ENCODE measurements at places on chromosomes 1 and 21.
A peak's percentile ranks its signal among the peaks of the same experiment; 100 is the strongest.

DNA sequence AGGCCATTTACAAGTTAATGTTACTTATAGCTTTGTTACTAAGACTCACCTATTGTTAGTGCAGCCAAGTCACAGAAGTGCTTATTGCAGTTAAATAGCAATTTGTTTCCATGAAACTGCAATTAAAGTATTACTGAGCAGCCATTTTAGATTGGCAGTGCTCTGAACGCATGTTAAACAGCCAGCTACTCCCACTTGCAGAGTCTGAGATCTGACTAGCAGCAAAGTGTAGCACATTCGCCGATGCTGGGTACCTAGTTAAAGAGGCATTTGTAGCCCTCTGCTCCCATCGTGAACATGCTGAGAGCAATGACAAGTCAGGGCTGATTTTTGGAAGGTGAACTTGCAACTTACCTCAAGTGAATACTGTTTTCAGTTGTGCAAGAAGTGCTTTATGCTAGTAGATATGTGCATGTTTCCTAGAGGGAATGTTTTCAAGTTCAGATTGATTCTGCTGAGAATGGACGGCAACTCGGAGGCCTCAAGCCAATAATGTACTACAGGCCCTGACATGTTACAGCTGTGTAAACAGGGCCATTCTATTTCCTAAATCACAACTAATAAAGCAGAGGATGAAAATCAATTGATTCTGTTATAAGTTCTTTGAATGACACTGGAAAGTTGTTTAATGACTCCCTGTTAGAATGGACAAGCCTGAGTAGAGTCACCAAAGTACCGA, 19.8 kb downstream of the LMO4 start:
- DNase-seq: no peak

- no peak for DNase-seq
Observed at GRCh38 chr1:58041621-58042020, 504.9 kb downstream of the OMA1 start.

GRCh38 chr1:214719207-214719606, 116.2 kb downstream of the CENPF start:
- no peak for DNase-seq

DNA sequence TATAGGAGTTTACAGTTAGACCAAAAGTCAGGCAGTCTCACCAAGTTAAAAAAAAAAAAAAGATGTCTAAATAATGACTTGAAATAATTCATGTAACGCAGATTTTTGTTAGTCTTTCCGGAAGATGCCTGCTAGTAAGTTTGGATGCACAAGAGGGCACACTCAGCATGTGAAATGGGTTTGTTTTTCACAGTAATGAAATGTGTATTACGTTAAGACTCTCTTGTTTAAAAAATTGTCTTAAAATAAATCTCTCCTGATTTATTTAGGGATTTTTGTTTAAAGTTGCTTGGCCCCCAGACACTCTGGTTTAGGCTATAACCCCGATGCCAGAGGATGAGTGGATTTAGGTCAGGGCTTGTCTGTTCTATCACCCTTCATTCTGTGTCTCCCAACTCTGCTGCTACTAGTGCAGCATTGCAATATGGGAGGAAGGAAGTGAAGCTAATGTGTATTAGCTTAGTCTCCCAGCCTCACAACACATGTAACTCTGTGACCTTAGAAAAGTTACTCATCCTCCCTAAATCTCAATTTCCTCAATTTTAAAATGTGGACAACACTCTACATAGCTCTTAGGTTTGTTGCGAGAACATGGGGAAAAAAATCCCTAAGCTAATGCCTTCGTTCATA, 25.7 kb downstream of the CTH start:
- DNase-seq: no peak

- no peak for DNase-seq
Observed at GRCh38 chr1:208223136-208223535, 21.0 kb downstream of the PLXNA2 start.

DNA sequence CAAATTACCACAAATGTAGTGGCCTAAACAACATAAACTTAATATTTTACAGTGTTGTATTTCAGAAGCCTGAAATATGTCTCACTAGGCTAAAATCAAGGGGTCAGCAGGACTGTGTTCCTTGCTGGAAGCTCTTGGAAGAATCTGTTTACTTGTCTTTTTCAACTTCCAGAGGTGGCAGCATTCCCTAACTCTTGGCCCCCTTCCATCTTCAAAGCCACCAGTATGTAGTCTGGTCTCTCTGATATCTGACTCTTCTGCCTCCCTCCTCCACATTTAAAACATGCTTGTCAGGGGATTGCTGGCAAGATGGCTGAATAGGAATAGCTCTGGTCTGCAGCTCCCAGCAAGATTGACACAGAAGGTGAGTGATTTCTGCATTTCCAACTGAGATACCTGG, 567.5 kb downstream of the PLA2G4A start:
- no peak for DNase-seq

DNA sequence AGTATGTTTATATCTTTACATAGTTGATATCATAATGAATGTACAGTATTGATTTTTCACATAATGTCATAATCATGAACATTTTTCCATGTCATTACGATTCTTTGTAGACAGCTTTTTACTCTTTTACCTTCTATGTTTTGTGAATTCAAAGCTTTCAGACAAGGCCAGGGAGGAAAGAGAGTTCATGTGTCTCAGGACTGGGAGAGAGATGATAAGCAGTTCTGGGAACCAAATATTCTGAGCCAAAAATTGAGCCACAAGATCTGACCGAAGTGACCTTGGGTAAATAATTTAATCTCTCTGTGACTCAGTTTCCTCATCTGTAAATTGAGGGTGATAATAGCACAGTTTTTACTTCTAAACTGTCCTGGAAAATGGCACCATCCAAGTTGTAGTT, 31.8 kb downstream of the CSF1 start:
- DNase-seq: no peak

- no peak for DNase-seq
Observed at GRCh38 chr1:44539991-44540730, 134.1 kb downstream of the TMEM53 start.

- DNase-seq: no peak
Observed at GRCh38 chr1:77605246-77606026, 77.0 kb downstream of the ZZZ3 start.

- no peak for DNase-seq
Observed at GRCh38 chr1:84089867-84090266, 54.2 kb upstream of the PRKACB start.

DNA sequence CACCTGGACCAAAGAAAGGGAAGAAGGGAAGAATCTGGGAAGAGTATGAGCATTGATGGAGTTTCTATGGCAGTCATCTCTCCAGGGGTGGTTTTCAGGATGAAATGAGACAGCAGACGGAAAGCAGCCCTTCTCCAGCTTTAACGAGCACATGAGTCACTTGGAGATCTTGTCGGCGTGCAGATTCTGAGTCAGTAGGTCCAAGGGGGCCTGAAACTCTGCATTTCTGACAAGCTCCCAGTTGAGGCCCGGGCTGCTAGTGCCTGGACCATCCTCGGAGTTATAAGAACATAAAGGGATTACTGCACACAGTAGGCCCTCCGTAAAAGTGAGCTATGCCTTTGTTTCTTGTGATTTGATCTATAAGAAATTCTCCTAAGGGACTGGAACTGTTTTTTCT, 17.6 kb downstream of the HSPG2 start:
- no peak for DNase-seq

GRCh38 chr1:155320661-155321617, at the start of gene RUSC1:
Gene RUSC1, plus strand, starts transcription at chr1:155320894. Its CDS starts 880 bp downstream, at chr1:155321774.
- peak; percentile 46 for DNase-seq

DNA sequence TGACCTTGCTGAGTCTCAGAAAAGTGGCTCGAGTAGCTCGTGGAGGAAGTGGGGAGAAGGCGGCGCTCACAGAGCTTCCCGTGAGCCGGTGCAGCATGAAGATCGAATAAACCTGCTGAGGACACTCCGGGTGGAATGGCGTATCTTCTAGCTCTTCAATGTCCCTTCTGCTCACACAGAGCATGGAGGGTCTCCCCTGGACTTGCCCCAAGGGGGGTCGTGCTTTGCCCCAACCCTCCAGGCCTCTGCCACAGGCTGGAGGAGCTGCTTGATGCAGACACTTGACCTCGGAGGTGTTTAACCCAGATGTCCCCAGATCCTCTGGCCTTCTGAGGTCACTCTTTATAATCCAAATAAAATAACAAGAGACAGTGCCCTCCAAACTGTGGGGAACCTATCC, 2.2 kb upstream of the KRTAP10-12 start:
- DNase-seq: no peak

- peak; percentile 28 for DNase-seq
Observed at GRCh38 chr1:6348511-6349191, 44.9 kb downstream of the ACOT7 start.

- no peak for DNase-seq
Observed at GRCh38 chr1:2003541-2004131, at the start of gene CFAP74. Gene CFAP74, minus strand, starts transcription at chr1:2003786. Its CDS starts 12,830 bp downstream, at chr1:1990956.

GRCh38 chr1:31380181-31380580, 7.3 kb upstream of the FABP3 start:
- DNase-seq: no peak

DNA sequence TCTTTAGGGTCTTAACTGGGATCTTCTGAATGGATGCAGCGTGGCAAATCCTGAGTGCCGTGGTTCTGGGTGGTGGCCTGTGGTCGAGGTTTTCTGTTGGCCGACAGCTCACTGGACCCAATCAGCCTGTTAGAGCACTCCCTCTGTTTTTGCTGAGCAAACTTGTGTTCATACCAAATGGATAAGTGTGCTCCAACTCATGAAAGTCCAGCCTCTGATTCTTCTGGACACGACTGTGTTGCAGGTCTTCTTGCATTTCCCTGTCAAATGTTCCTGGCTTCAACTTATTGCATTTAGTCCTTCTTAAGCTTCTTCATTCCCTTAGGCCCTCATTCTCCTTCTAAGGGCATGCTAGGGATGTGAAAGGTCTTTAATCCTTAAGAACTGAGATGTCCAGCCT, 63.7 kb downstream of the AJAP1 start:
- DNase-seq: no peak

DNA sequence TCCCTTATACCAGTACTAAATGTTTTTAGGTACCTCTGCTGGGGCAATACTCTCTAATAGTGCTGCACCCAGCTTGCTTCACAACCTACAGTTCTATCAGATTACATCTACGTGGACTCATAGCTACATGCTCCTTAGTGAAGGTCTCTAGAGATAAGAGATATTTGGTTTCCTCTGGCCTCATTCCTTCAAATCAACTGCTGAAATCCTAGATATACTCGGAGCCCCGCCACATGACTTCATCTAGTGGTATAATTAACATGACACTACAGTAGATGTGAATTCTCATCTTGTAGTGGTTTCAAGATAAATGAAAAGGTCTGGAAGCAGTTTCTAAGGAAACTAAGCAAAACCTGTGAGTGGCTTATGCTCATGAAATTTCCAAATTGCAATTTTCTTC, 115.4 kb downstream of the SMYD2 start:
- DNase-seq: no peak

DNA sequence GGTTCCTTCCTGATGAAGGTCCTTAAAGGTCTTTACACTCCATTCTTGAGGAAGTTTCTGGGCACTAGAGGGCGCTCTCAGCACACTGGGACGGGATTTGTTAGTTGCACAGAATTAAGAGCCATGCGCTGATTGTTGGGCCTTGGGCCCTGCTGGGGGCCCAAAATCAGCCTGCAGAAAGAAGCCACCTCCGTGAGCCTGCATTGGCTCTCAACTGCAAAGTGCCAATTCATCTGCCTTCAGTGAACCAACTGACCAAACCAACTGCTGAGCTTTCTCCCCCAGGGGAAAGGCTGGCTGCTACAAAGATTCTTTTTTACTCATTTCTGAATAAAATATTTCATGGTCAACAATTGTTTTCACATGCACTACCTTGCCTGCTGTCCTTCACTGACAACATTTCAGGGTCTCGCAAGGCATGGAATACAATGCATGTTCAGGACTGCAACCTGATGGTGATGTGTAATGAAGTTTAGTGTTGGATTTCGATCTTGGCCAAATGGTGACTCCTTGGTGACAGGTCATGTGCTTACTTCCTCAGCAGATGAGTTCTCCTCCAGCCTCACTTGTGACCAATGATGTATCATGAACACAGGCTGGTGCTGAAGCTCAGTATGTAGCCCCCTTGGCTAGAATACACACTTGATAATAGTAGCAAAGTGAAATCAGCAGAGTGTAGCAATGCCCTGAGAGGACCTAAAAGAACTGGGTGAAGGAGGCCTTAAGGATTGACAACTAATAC, 45.7 kb upstream of the PRDX6 start:
- DNase-seq: peak; percentile 69

DNA sequence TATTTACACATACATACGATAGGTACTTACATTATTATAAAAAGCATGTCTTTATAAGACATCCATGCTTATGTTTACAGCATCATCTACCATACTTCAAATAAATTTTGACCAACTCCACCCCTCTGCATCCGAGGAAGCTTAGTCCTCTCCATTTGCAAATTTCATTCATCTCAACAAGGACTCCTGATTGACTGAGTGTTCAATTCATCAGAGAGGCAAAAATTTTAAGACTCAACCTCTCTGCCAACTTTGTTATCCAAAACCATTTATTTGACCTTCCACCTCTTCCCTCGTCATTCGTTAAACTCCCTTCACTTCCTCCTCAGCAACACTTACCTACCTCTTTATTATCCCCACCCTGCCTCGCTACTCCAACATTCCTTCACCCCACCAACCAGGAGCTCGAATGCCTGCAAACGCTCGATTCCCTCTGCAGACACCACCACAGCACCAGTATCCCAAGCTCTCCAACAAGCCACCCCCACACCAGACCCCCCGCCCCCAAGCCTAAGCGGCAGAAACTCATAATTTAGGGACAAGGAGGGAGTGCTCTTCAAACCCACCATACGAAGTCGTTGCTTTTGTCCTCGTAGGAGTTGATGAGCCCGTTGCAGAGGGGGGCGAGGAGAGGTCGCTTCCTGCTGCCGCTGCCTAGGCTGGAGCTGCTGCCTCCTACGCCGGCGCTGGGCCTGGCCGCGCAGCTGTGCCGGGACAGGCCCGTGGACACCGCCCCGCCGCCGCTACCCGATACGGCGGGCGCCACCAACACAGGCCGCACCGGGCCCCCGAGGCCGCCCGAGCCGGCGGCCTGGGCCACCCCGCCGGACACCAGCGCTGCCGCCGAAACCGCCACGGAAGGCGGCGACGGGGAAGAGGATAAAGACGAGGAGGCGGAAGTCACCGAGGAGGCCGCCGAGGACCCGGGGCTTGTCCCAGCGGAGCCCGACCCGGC, 803 bp downstream of the COP1 start:
- no peak for DNase-seq

- DNase-seq: no peak
Observed at GRCh38 chr1:236809148-236809547, 14.1 kb downstream of the MTR start.

GRCh38 chr21:31497914-31498313, 153.9 kb upstream of the TIAM1 start:
- DNase-seq: no peak

- DNase-seq: no peak
Observed at GRCh38 chr1:8670371-8670818, 147.0 kb downstream of the RERE start.

DNA sequence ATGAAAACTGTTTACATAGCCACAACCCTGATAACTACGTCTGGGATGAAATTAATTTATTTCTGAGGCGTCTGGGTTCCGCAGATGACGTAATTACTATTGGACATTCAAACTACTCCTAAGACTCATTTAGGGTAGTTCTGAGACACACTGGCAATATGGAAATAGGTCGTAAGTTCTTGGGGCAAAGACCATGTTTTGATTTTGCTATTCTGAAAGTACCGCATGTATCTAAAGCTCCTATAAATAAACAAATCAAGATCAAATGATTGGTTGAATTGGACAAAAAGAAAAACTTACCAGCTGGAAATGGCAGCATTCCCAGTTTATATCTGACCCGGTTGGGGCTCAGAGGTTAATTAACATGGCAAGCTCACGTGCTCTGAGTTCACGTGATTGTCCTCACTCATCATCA, 74.3 kb downstream of the DHRS3 start:
- no peak for DNase-seq

GRCh38 chr1:46613661-46614603, 2.7 kb downstream of the MOB3C start:
- no peak for DNase-seq

GRCh38 chr1:43706598-43707189, 642 bp upstream of the ST3GAL3 start:
- DNase-seq: peak; percentile 5
